Activated T-cell treated with anti-CD3 and anti-CD28 coated beads, Interleukin-2, amount 50 U/mL, for 1 hour (primary cell): ENCODE measurements at places on chromosomes 1 and 21.

DNA sequence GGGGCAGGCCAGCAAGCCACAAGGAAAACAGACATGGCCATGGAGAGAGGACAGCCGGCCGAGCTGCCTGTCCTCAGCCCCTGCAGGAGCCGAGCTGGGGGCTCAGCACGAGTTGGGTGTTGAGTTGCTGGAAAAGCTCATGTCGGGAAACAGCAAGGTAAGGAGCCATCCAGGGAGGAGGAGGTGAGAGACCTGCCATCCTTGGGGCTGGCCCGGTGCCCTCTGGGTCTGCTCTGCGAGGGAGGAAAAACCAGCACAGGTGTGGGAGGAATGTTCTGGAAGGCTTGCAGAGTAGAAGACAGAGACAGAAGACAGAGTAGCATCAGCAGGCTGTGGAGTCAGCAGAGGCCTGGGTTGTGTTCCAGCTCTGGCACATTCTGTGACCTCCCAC lies 548.8 kb downstream of the PTPRU start:
- no peak for DNase-seq

DNA sequence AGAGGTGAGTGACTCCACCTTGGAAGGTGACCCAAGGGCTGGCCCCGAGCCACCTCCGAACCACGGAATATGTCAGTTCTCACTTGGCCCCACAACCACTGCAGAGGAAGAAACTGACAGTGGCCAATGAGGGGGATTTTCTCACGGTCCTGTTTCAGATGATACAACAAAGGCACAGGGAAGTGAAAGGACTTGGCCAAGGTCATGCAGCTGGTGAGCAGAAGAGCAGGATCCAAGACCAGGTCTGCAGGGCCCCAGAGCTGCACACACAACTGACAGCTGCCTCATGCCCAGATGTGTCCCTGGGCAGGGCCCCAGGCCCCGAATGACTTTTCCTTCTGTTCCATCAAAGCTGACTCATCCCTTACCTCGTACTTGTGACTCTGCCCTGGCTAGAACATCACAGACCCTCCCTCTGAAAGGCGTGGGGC lies 25.8 kb upstream of the EVA1B start:
- DNase-seq, result no peak

- DNase-seq, result peak; percentile 65
These were observed 57.2 kb downstream of the AGPAT3 start for GRCh38 chr21:43921979-43922945.

DNA sequence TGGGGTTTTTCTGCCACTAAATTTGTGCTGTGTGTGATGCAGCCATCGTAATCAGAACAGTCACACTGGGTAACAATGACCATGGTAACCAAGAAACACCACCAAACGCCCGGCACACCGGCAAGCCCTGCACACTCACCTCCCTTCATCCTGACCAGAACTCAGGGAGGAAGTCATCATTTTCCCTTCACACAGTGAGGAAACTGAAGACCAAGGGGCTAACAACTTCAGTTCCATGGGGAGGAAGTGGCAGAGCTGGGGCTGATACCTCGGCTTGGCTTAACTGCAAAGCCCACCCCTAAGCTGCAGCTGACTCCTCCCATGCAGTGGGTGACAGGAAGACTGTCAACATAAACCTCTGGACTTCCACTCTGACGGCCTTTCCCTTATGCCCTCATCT lies 69.3 kb upstream of the BCAR3 start:
- no peak for DNase-seq

DNA sequence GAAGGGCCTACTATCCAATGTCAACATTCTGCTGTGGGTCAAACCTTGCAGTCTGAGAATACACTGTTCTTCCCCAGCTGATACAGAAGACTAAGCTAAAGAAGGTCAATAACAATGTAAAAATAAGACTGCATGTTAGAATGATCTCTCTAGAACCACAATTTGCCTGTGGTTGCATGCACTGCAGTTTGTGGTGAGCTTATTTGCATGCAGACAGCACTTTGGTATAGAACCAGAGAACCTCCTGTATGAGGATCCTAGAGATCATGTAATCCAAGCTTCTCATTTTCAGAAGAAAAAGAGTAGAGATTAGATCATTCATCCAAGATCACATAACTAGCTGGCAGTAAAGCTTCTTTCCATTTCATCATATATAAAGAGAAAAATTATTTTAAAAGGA lies 15.8 kb downstream of the SYNJ1 start:
- no peak for DNase-seq
